Activated naive CD8-positive, alpha-beta T cell treated with anti-CD3 and anti-CD28 coated beads for 36 hours (primary cell): ENCODE measurements at places on chromosomes 5 and 9.

- no peaks in the 10 kb centered on the region for H3K4me1 ChIP-seq
- H3K27me3 ChIP-seq: peaks cover 69% of the 10 kb centered on the region
- no peak for DNase-seq
- no peak overlapping the region for H3K27ac ChIP-seq
- no peaks in the 10 kb centered on the region for H3K36me3 ChIP-seq
Observed at GRCh38 chr9:109166171-109166770, 778 bp downstream of the FRRS1L start.

- DNase-seq: no peak
- no peaks in the 10 kb centered on the region for H3K4me1 ChIP-seq
- H3K4me3 ChIP-seq: no peak overlapping the region
- H3K36me3 ChIP-seq: no peaks in the 10 kb centered on the region
- H3K27ac ChIP-seq: no peak overlapping the region
- no peaks in the 10 kb centered on the region for H3K27me3 ChIP-seq
Observed at GRCh38 chr9:134653259-134654009, 11.8 kb downstream of the COL5A1 start.

DNA sequence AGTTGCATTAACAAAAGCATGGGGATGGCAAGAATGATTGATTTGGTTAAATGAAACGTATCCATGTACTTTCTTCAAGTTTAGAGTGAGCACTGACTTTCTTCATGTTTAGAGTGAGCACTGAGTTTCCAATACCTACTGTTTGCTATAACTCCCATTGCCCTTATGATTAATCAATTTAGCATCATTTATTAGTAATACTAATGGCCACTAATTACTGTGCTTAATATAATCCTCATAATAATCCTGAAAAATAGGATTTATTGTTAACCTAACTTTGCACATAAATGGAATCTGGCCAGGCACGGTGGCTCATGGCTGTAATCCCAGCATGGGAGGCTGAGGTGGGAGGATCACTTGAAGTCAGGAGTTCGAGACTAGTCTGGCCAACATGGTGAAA, 22.1 kb upstream of the GPR21 start:
- no peak overlapping the region for H3K4me3 ChIP-seq
- no peaks in the 10 kb centered on the region for H3K27me3 ChIP-seq
- no peak for DNase-seq
- peaks cover 32% of the 10 kb centered on the region for H3K36me3 ChIP-seq
- no peak overlapping the region for H3K27ac ChIP-seq

DNA sequence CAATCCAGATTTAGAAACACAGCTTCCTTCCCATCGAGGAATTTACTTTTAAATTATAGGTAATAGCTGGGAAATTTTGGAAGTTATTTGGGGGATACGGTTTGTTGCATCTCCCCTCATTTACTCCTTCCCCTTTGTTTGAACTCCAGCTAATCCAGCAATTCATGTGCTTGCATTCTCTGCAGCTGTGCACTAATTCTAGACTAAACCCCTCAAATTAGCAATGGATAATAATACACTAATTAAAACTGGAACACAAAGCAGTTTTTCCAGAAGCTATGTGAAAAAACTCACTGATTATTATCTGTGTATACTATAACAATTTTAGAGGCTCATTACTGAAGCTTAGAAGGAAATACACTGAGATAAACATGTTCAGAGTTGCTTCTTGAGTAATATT, 751.2 kb upstream of the ZNF608 start:
- no peak for DNase-seq
- no peak overlapping the region for H3K4me3 ChIP-seq
- H3K27me3 ChIP-seq: no peaks in the 10 kb centered on the region
- no peaks in the 10 kb centered on the region for H3K36me3 ChIP-seq

DNA sequence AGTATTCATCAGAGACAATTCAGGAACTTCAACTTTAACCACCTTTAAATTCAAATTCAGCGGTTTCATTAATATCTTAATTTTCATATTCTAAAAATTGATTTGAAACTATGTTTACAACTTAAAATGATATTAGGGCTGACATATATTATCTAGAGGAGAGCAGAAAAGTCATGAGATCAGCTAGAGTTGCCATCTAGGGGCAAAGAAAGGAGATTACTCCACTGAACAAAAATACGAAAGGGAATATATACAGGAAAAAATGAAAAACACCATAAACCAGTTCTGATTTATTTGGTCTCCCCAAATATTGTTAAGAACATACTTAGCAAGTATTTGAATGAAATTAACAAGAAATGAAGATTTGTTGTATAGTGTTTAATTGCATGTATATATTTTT, 946.3 kb downstream of the DTWD2 start:
- no peaks in the 10 kb centered on the region for H3K27me3 ChIP-seq
- no peak overlapping the region for H3K4me3 ChIP-seq
- H3K27ac ChIP-seq: no peak overlapping the region
- no peaks in the 10 kb centered on the region for H3K36me3 ChIP-seq

DNA sequence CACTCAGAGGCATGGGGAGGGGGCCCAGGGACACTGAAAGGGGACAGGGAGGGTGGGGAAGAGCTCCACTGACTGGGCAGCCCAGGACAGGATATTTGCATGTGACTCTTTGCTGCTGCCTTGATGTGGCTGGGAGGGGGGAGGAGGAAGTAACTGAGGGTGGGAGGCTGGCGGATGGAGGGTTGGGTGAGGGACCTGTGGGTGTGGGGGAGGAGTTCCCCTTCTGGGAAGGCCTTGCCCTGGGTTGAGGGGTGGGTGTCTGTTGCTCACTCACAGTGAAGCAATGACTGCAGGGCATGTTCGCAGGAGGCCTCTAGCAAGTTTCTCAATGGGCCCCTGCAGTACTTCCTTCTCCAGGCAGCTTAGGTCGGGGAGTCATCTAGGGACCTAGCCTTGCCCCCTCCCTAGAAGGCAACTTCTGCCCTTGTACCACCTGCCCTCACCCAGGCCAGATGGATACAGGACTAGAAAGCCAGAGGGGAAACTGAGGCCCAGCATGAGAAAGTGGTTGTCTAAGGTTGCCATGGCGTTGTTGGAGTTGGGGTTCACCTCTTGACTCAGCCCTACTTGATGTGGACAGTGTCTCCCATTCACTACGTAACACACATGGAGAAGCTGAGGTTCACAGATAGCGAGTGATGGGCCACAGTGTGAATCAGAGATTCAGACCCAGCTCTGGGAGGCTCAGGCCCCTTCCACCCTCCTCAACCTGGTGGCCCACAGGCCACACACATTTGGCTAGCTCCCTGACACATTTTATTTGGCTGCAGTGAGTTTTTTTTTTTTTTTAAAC, 3.0 kb downstream of the GRK6 start:
- peaks cover 49% of the 10 kb centered on the region for H3K36me3 ChIP-seq
- peak overlapping the region; percentile 95 for H3K4me3 ChIP-seq
- H3K27ac ChIP-seq: peak overlapping the region; percentile 97
- H3K27me3 ChIP-seq: peaks cover 3% of the 10 kb centered on the region
- DNase-seq: peak; percentile 84

GRCh38 chr9:130372057-130372456, 72.7 kb upstream of the ASS1 start:
- H3K4me1 ChIP-seq: peaks cover 6% of the 10 kb centered on the region
- no peak overlapping the region for H3K4me3 ChIP-seq
- H3K27ac ChIP-seq: no peak overlapping the region
- H3K27me3 ChIP-seq: no peaks in the 10 kb centered on the region

DNA sequence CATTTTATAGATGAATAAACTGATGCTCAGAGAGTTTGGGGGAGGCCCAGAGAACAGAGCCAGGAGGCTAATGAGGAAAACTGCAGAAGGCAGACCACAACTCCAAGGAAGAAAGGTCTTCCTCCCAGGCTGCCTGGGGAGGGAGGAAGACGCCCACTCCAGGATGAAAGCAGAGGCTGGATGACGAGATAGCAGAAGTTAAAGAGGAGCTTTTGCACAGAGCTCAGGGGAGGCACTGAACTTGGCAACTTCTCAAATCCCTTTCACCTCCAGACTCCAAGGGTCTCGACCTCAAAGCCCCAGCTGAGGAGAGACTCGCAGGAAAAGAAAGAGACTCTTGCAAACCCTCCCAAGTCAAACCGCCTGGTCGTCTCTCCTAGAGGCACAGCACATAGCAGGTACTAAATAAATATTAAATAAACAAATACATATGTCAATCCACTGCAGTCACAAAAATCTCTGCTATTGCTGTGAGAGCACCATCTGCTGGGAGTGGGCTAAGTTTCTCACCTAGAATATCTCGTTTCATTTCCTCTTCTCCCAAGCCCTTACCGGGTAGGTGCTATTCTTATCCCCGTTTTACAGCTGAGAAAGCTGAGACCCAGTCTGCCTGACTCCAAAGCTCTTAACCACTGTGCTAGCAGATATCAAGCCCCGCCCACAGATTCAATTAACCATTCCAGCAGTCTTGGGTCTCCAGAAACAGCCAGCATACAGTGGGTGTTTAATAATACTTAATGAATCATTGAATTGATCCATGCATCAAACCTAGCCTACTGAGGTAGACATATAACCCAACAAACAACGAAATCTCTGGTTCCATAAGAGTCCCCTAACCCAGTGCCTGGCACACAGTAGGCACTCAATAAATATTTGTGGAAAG, 97.8 kb upstream of the HAND1 start:
- no peak overlapping the region for H3K27ac ChIP-seq
- no peak overlapping the region for H3K4me3 ChIP-seq
- no peaks in the 10 kb centered on the region for H3K36me3 ChIP-seq
- H3K27me3 ChIP-seq: peaks cover 33% of the 10 kb centered on the region
- DNase-seq: no peak

- H3K27me3 ChIP-seq: no peaks in the 10 kb centered on the region
- no peaks in the 10 kb centered on the region for H3K36me3 ChIP-seq
- no peaks in the 10 kb centered on the region for H3K4me1 ChIP-seq
- no peak for DNase-seq
- H3K4me3 ChIP-seq: no peak overlapping the region
Observed at GRCh38 chr5:179129607-179130071, 69.5 kb downstream of the ZNF354C start.

DNA sequence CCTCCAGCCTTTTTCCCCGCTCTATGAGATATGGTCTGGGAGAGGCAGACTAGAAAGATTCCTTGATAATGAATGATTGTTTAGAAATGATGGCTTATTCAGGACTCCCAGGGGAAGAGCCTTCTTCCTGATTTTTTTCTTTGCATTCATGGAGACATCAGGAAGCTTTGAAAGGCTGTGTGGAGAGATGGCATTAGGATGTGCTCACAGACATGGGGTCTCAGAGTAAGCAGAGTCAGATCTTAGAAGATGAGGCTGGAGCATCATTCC, 37.1 kb downstream of the PPARGC1B start:
- no peak overlapping the region for H3K27ac ChIP-seq
- H3K4me1 ChIP-seq: peaks cover 13% of the 10 kb centered on the region
- no peaks in the 10 kb centered on the region for H3K27me3 ChIP-seq
- DNase-seq: no peak
- no peak overlapping the region for H3K4me3 ChIP-seq

DNA sequence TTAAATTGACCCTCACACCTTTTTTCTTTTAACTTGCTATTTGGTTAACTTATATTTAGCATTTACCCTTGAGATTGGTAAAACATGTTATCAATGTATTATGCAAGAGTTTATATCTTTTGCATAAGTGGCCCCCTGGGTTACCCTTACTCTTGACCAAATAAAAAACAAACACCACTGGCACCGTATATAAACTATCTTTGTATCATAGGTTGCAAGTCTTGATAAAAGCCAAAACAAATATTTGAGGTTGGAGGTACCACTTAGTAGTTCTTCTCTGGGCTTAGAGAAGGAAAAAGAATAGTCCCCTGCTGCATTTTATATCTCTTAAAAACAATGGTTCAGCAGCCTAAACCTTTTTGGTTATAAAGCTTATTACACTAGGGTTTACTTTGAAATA, 61.3 kb downstream of the WDR36 start:
- H3K36me3 ChIP-seq: no peaks in the 10 kb centered on the region
- no peak for DNase-seq

GRCh38 chr5:171825051-171825450, 39.4 kb downstream of the SMIM23 start:
- no peaks in the 10 kb centered on the region for H3K4me1 ChIP-seq
- H3K27ac ChIP-seq: no peak overlapping the region
- DNase-seq: no peak
- no peak overlapping the region for H3K4me3 ChIP-seq
- no peaks in the 10 kb centered on the region for H3K36me3 ChIP-seq

DNA sequence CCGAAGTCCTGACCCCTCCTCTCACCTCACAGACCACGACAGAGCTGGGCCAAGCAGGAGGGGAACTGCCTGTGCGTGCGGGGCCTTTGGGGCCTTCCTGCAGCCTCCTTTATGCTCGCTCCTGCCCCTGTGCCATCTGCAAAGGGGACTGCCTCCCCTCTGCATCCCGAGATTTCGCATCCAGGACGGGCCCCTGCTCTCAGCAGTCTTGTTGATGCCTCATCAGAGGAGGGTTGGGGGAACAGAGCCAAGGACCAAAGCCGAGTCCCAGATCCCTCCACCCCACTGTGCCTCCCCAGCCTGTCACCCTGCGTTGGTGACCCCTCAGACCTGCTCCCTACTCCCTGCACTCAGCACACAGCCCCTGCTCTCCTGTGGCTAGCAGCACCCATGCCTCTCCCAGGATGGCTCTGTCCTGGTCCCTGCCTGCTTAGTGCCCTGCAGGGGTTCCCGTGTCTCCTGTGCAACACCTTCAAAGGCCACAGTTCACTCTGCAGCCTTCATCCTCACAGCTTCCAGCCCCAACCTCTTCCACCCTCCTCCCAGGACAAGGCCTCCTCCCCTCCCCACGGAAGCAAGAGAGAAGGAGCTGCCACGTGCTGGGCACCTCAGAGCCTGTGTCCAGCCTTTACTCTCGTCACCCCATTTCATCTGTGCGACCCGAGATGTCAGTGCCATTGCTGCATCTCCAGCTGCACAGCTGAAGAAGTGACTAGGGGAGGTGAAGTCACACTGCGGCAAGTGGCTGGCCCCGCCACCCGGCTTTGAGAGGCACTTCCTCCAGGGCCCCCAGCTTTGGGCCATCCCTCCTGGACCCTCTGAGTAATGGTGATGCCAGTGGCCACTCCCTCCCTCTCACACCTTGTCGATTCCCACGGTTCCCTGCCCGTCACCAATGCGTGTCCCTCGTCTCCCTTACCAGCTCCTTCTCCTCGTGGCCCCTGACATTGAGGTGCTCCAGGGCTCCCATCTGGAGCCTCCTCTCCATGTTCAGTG, 62.6 kb upstream of the LRRTM2 start:
- peaks cover 12% of the 10 kb centered on the region for H3K36me3 ChIP-seq
- H3K4me3 ChIP-seq: no peak overlapping the region
- peaks cover 7% of the 10 kb centered on the region for H3K4me1 ChIP-seq
- DNase-seq: no peak
- no peak overlapping the region for H3K27ac ChIP-seq

- no peaks in the 10 kb centered on the region for H3K27me3 ChIP-seq
- no peak overlapping the region for H3K4me3 ChIP-seq
- H3K27ac ChIP-seq: no peak overlapping the region
- no peaks in the 10 kb centered on the region for H3K4me1 ChIP-seq
- DNase-seq: no peak
Observed at GRCh38 chr5:167870055-167870454, 421.4 kb upstream of the WWC1 start.

GRCh38 chr5:66415208-66415607, 181.0 kb upstream of the MAST4 start:
- H3K4me3 ChIP-seq: no peak overlapping the region
- no peaks in the 10 kb centered on the region for H3K4me1 ChIP-seq
- no peaks in the 10 kb centered on the region for H3K36me3 ChIP-seq
- H3K27ac ChIP-seq: no peak overlapping the region
- H3K27me3 ChIP-seq: peaks cover 8% of the 10 kb centered on the region
- DNase-seq: no peak

- H3K4me3 ChIP-seq: no peak overlapping the region
- no peaks in the 10 kb centered on the region for H3K4me1 ChIP-seq
- no peaks in the 10 kb centered on the region for H3K36me3 ChIP-seq
- H3K27me3 ChIP-seq: no peaks in the 10 kb centered on the region
- DNase-seq: peak; percentile 20
Observed at GRCh38 chr9:101119206-101119819, 90.8 kb downstream of the PLPPR1 start.
